Left lobe of liver (tissue), 2 donors: ENCODE measurements at places on chromosomes 7 and 10. TPM values are rescaled to one million over a fixed set of nuclear protein-coding genes. Genes with fewer than 3 reads are reported as not detected.

- no peak for DNase-seq
Observed at GRCh38 chr7:23237000-23237399, 9.6 kb upstream of the GPNMB start.

DNA sequence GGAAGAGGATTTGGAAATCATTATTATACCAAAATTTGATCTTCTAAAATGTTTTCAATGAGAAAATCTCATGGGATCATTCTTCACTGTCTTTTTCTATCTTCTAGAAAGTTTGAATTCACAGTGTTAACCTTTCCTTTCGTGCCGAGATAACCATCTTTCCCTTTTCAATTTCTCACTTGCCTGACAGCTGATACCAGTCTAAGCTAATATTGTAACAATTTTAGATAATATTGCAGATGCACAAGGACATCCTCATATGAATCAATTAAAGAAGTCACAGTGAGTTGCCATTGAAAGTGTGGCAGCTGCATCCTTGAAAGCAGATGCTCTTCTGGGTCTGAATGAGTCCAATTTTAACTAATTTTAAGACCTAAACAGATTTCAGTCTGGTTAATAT is 139.6 kb upstream of the LRGUK start:
- no peak for DNase-seq

The CYP3A5 gene
- total RNA-seq = 564 TPM

The KEL gene
- total RNA-seq = 0.28 TPM

- peak; percentile 40 for DNase-seq
Observed at GRCh38 chr7:44145479-44145968, 4.4 kb upstream of the MYL7 start.

DNA sequence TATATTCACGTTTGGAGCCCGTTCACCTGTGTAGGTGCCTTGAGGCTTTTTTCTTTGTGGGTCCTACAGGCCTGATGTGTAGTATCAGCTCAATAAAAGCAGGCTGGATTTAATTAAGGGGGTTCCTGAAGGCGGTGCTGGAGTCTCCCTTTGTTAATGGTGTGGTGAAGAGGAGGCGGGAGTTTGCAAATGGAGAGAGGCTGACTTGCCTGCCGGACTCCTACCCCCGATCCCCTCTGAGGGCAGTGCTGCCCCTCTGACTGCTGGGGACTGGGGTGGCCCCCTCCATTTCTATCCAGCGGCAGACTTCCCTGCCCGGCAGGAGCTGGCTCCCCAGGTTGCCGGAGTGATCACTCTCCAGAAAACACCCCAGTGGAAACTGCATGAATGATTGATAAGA is 45.1 kb downstream of the ZMIZ1 start:
- DNase-seq = no peak

The ZSCAN21 gene
- 7.7 TPM for total RNA-seq

The BLNK gene
- total RNA-seq = 9.3 TPM

The SPDYE2B gene
- total RNA-seq = not detected

GRCh38 chr7:155682484-155682883 is 38.0 kb downstream of the RBM33 start:
- peak; percentile 92 for DNase-seq

DNA sequence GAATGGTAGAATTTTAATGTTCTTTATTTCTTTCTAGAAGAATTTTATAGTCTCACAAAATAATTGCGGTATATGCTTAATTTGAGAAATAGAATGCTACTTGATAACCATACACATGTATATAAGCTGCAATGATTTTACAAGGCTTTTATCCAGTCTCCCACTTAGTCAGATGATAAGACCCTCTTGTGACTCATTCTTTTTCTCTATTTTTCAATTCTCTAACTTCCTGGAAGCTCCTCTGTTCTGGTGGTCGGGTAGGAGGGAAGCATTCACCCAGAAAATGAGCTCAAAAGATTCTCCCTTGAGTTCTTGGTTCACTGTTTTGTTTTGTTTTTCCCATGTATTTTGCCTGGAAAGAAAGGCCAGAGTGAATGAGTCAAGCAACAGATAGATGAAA is 546.6 kb downstream of the INHBA start:
- no peak for DNase-seq

The DGKI gene
- total RNA-seq = 0.35 TPM

DNA sequence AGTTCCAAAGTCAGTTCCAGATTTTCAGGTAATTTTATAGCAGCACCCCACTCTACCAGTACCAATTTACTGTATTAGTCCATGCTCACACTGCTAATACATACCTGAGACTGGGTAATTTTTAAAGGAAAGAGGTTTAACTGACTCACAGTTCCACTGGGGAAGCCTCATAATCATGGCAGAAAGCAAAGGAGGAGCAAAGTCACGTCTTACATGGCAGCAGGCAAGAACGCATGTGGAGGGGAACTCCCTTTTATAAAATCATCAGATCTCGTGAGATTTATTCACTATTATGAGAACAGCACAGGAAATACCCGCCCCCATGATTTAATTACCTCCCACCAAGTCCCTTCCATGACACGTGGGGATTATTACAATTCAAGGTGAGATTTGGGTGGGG is 142.4 kb downstream of the AHR start:
- DNase-seq = no peak

DNA sequence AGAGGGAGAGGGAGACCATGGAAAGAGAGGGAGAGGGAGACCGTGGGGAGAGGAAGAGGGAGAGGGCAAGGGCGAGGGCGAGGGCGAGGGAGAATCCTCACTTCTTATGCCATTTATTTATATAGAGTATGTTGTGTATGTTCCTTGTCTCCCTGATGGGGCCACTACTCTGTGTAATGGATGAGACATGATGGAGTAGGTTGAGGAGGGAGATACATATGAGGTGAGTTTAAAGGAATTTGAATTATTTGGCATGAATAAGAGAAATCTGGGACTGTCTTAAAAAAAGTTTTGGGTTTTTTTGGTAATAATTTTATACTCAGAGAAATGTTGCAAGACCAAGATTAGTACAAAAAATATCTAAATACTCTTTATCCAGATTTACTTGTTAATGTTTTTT is 20.1 kb downstream of the CCSER2 start:
- DNase-seq = no peak

The IL6 gene
- total RNA-seq = not detected

GRCh38 chr7:55061726-55062499 is 43.1 kb downstream of the EGFR start:
- DNase-seq = no peak

GRCh38 chr10:69662901-69663300 is 32.9 kb downstream of the FAM241B start:
- DNase-seq = no peak

DNA sequence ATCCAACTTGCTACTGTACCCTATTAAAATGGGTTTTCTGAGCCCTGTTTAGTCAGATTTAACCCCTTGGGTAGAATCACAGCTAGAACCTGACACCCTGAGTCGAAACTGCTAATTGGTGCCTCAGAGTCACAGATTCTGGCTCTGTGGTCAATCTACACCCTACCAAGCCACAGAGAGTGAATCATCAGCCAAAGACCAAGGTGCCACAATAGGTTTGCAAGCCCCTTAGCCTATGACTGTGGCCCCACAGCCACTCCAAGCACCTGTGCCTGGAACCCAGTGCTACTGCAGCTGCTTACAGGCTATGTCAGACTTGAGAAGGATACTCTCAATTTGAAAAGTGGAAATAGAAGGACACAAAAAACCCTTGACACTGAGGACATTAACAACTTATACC is 202.8 kb upstream of the KCND2 start:
- DNase-seq = no peak

- no peak for DNase-seq
Observed at GRCh38 chr7:7803715-7804178, 85.3 kb upstream of the RPA3 start.

The TET1 gene
- total RNA-seq = 0.81 TPM

GRCh38 chr7:128876586-128876977 is 13.9 kb downstream of the ATP6V1F start:
- DNase-seq = no peak

DNA sequence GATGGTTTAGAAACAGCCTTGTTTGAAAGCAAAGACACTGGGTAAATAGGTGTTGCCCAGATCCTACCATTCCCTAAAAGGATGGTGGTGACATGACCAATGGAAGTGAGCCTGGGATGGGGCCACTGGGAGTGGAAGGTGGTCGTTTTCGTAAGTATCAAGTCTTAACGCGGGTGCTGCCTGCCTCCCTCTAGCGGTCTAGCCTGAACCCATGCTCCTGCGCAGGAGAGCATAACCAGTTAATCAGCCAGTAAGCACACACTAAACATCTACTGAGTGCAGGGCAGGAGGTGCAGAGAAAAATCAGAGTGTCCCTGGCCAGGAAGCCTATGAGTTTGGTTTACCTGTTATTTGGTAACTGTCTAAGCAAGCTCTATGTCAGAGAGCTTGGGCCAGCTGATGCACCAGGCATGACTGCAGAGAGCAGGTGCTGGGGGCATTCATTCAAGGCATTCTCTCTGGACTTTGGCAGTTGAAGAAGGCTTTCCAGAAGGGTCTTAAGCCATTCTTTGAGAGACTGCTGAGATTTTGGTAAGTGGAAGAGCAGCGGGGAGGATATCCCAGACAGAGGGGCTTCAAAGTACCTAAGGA is 930 bp downstream of the GARIN1A start:
- no peak for DNase-seq

GRCh38 chr10:4061441-4061951 is 276.5 kb upstream of the KLF6 start:
- no peak for DNase-seq

The OR9A2 gene
- not detected for total RNA-seq

- DNase-seq = peak; percentile 51
Observed at GRCh38 chr10:93999401-93999851, 5.7 kb downstream of the PLCE1 start.

DNA sequence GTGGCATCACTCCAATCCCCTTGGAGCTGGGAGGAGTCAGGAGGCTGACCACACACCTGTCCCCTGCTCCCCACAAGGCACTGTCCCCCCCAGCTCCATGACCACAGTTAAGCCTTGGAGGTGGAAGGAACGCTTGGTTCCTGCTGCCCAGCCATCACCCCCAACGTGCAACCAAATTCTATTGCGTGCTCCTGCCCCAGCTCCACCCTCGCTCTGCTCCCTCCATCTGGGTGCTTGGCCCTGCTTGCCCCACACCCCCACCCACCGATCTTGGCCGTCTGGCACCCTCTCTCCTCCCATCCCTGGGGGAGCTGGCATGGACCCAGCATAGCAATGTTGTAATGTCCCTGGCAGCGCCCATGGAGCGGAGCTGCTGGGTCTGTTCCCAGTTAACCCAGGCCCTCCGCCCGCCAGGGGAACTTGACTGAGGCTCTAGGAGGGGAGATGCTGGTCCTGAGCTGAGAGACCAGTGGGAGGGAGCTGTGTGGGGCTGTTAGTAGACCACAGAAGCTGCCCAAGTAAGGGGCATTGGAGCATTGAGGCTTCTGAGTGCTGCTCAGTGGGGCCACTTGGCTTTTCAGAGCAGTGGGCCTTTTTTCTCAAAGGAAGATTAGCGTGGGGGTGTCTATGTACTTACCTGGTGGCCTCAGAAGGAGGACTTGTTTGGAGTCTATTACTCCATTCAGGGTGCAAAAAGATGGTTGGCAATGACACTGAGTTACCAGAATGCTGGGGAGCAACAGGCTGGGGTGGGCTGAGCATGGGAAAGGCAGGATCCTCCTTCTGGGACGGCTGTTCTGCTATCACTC is 1.1 kb downstream of the EPHB6 start:
- DNase-seq = peak; percentile 90

The GRID2IP gene
- total RNA-seq = not detected

DNA sequence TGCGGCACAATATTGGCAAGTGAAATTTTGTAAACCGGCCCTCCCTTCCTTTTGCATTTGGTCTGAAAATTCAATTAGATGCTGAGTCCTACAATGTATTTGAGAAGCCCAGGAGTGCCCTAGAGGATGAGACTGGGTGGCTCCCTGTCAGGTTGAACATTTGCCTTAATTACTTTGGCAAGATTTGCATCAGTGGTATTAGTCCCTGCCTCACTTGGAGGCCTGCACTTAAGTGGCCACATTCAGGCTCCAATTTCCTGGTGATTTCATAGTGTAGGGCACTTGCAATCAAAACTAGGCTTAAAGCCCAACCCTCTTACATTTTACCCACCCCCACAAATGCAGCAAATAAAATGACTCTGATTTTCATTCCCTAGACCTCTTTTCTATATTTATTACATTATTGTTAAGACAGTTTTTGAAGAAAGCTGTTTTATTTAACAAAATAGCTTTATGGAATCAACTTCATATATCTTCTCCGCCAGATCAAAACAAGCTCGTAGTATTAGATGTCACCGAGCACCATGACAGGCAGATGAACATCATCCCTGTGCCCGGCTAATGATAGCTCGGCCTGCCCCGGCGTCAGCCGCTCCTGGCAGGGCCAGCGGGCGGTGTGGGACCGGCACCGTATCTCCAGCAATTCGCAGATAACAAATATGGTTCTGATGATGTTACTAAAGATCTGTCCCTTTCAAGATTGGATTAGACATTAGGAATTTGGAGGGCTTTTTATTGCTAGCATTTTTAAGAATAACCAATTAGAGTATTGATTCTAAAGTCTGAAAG is 73.6 kb downstream of the EGFR start:
- no peak for DNase-seq

The BMPER gene
- total RNA-seq = 6.9 TPM

The SH3PXD2A gene
- 43.5 TPM for total RNA-seq

- no peak for DNase-seq
Observed at GRCh38 chr7:33886149-33886623, 19.2 kb upstream of the BMPER start.

DNA sequence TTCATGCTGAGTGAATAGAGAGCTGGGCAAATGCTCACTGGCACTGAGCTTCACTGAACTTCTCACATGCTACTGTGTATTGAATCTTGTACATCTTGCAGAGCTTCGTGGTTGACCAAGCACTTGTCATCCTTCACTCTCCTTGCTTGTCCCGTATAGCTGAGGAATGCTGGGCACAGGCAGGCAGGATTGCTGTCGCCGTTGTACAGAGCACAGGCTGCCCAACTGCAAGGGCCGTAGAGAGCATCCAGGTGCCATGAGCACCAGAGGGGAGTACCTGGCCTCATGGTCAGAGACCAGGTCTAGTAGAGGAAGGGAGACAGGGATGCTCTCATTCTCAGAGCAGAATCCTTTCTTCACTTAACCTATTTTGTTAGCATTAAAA is 99.8 kb upstream of the RET start:
- no peak for DNase-seq

The CYP3A7 gene
- 17.5 TPM for total RNA-seq

The SH2D4B gene
- not detected for total RNA-seq

The ADRA2A gene
- 0.53 TPM for total RNA-seq

The MBLAC1 gene
- 0.78 TPM for total RNA-seq
